ENCODE measurements at places on chromosomes 6 and 20. TPM values are rescaled to one million over a fixed set of nuclear protein-coding genes. Genes with fewer than 3 reads are reported as not detected.

Gene SLC26A8
- total RNA-seq, result not detected

Gene BHLHE23
- not detected for total RNA-seq

Gene PSORS1C1
- 2.1 TPM for total RNA-seq

Gene GTSF1L
- not detected for total RNA-seq

Gene SNAI1
- total RNA-seq, result 11.3 TPM

Gene EPPIN
- not detected for total RNA-seq

Gene DNPH1
- 96.9 TPM for total RNA-seq

Gene ADGRF5
- 185 TPM for total RNA-seq

Gene CRISP2
- not detected for total RNA-seq

Gene COL9A3
- total RNA-seq, result not detected

Gene PET117
- 7.2 TPM for total RNA-seq

Gene LY6G6D
- not detected for total RNA-seq

Gene MCM9
- 9.7 TPM for total RNA-seq

Gene PLCG1
- 70.7 TPM for total RNA-seq

Gene ARMC2
- 0.74 TPM for total RNA-seq

Gene NKX2-2
- total RNA-seq, result not detected

Gene MPC1
- 33.5 TPM for total RNA-seq

Gene FOXA2
- total RNA-seq, result not detected

Gene LAMA2
- 0.59 TPM for total RNA-seq

Gene ETV7
- total RNA-seq, result 1.7 TPM

Gene SLC35B2
- total RNA-seq, result 57.8 TPM

Gene CST5
- not detected for total RNA-seq

Gene FUT9
- not detected for total RNA-seq

Gene LHFPL5
- not detected for total RNA-seq

Gene ELOVL4
- 2.4 TPM for total RNA-seq

Gene CCN6
- not detected for total RNA-seq

Gene MUC22
- not detected for total RNA-seq

Gene CEP250
- total RNA-seq, result 24.3 TPM

Gene SIGLEC1
- not detected for total RNA-seq

Gene TNNC2
- total RNA-seq, result not detected

Gene SIRPD
- total RNA-seq, result not detected

Gene SEMG1
- not detected for total RNA-seq

Gene VNN1
- total RNA-seq, result 0.69 TPM

Gene TRIM31
- total RNA-seq, result not detected

Gene TPD52L1
- 5.5 TPM for total RNA-seq

Gene CUL7
- 10.2 TPM for total RNA-seq

Gene CGA
- total RNA-seq, result not detected

Gene GPLD1
- total RNA-seq, result under 0.01 TPM

Data from mammary microvascular endothelial cell (primary cell).